T-helper 17 cell (primary cell): ENCODE measurements at places on chromosomes 16 and 17.

DNA sequence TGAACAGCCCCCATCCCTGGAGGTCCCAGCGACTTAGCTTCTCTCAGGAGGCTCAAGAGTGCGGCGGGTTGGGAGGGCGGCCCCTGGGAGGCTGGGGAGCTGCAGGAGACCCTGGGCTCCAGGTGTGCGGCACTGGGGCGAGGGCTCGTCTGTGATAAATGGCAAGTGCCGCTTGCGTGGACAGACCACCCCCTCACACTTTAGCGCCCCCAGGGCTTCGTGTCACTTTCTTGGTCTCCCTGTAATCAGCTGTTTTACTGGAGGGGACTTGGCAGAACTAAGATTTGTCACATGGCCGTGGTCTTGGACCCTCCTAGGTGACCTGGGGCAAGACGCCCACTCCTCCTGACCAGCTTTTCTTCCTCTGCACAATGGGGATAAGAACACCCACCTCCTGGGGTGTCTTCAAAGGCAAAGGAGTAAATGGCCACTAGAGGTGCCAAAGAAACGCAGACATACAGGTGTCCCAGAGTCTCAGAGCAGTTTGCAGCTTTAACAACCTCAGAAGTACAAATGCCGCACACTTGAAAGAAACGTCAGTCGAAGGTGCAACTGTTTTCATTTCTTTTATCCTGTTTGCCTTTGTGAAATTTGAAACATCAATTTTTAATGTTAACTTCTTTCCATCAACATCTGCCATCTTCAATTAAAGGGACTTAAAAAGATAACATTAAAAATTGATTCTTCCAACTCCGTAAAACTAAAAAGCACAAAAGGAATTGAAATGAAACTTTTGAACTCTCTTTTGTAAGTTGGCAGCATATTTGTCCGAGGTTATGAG is 946 bp downstream of the OSGIN1 start:
- no peak for DNase-seq

DNA sequence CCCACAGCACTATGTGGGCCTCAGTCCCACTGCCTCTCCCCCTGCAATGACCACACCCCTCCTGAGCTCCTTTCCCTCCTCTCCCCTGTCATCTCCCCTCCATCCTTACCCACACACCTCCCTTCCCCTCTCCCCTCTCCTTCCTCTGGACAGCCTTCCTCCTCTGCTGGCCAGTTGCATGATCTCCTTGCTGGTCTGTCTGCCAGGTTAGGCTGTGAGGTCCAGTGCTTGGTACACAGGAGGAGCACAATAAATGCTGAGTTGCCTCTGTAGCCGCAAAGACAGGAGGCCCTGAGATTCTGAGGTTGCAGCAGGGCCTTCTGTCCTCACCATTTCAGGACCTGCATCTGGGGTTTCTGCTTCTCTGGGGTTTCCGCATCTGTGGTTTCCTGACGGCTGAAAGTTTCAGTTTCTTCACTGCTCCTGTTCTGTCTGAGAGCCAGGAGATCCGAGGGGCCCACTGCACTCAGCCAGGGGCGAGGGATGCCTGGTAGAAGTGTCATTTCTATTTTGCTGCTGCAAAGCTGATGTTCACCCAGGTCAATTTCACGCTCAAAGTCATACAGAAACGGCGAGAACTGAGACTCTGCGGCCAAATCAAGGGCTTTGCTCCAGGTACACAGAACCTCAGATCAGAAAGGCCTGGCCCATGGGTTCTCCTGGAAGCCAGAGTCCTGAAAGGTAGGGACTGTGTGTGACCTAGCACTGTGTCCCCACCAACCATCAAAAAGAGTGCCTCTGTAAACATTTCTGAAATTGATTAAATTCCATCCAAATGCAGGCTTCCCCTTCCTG is 4.6 kb upstream of the SLC12A3 start:
- DNase-seq = no peak

DNA sequence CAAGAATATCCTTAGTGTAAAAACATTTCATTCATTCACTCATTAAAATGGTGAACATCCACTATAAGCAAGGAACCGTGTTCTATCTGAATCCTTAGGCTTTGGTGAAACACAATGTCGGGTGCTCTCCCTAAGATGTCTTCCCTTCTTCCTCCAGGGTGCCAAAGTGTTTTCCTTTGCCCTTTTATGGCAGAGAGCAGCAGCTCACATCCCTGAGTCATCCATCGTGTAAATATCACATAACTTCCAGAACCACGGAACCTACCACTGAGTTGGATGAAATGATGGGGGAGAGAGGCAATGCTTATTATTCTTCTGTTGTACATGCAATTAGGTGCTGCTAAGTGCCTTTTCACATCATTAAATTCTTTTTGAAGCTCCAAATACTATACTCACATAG is 50.2 kb downstream of the DNAH3 start:
- DNase-seq = no peak

GRCh38 chr17:16461606-16461866 is 30.5 kb downstream of the LRRC75A start:
- DNase-seq = no peak

DNA sequence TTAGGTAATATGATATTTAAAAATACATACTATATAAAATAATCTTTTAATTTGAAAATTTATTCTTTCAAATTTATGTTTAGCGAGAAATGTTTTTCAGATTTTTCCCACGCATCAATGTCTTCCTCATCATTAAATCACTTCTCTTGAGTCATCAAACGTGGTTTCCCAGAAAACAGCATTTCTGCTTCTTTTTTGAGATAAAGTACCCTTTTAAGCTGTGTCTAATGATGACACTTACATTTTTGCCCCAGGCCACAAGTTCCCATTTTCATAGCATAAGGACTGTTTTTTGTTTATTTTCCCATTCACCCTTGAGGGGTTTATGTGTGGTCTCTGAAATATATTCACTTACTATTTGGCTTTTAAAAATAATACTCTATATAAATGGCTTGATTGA is 139.0 kb upstream of the HS3ST3A1 start:
- DNase-seq = no peak

DNA sequence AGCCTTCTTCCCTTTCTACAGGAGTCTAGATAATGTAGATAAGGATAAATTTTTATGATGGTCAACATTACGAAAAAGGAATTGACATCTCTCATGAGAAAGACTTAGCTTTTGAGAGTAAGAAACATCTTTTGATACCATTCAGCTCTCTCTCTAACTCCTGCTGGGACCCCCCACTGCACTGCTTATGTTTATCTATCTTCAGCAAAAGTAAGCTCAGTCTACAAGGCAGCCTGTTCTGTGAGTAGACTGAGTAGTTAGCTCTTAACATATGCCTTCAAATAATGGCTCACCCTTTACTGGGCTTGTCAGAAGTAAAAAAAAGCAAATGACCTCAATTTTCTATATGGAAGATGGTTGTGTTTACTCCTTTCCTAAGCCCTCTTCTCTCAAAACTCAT is 372.2 kb upstream of the CDH11 start:
- no peak for DNase-seq

DNA sequence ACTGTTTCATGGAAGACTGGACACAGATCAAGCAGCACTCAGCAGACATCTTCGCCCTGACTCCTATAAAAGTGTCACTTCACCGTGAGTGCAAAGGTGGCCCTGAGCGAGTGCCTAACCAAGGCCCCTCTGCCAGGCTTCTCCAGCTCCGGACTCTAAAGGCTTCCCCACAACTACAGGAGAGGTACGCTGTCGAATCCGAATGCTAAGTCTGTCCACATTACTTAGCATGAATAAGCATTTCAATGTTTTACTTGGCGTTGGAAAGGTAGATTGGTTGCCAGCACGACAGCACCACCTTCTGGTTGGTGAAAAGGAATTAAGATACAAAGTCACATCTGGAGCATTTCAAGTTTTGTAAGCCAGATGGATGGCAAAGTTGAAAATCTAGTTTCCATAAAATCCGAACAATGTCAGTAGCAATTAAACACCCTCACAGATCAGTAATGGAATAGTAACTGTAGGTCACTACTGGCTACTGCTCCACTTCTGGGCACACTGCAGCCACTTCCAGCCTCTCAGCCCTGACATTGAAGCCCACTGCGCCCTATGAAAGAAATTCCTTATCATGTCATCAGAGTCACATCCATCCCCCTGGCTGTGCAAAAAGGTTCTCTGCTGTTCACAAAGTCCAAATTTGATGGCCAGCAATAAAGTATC is 100.9 kb downstream of the PARN start:
- DNase-seq = no peak

DNA sequence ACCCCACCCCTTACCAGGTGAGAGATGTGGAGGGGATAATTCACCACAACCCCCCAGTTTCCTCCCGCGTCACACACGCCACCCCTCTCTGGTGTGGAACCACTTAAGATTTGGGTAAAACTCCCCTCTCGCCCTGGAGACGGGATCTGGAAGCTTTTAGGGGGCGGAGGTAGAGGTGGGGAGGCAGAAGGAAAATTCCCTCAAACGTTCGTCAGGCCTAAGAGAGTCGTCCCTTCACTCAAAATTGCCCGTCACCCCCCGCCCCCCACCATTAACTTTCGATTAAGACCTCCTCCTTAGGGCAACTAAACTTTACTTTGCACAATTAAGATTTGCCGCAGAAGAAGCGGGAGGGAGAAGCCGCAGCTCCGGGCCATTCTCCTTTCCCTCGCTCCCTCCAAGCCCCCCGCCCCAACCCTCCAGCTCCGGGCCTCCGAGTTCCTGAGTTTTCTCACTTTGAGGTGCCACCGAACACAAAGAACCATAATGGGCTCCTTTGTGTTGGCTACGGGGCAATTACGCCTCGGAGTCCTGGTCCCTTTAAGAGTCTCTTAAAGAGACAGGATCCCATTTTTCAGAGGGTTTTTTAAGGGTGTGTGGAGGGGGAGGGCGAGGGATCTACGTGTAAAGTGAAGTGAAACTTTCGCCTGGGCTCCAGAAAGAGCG is 985 bp upstream of the FZD2 start:
- no peak for DNase-seq

DNA sequence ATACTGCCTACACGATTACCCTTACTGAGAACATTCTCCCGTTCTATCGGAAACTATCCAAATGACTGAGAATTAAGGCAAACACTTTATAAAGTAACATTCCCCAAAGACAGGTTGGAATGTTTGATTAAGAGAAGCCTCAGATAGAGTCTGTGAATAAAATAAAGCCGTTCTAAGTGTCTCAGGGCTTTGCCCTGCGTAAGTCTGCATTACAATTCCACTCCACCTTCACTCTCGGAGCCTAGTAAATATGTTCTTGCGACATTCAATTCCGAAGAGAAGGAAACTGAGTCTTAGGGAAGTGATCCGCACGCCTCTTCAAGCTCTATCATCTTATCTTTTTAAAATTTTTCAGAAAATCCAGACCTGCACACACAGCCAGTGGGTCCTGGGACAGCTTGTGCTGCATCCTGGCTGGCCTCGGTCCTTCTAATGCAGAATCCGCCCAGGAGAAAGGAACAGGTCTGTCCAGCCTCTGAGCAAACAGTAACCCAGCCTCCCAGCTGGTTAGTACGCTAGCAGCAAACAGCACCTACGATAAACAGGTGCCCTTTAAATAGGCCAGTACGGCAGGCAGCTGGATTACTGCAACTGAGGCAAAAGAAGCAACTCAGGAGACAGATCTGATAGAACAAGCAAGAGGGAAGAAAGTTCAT is 254.1 kb upstream of the IRX3 start:
- DNase-seq = no peak

DNA sequence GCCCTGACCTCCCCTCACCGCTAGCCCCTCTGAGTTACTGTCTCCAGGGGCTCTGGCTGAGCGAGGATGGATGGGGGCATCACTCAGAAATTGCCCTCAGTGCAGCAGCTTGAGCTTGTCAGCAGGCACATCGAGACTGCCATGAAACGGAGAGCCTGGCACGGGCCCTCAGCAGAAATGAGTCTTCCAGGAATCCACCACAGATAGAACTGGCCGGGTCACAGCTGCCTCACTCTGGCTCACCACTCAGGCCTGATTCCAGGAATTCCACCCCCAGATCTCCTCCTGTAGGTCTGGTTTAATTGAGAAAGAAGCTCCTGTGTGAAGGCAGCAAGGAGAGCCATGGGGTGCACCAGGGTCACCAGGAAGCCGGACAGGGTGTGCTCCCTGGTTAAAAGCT is 85.5 kb downstream of the GSG1L start:
- no peak for DNase-seq
